Stimulated activated CD8-positive, alpha-beta memory T cell treated with anti-CD3 and anti-CD28 coated beads, Interleukin-4, amount 100 ng/mL, for 4 hours (primary cell): ENCODE measurements at places on chromosomes 11 and 22.

DNA sequence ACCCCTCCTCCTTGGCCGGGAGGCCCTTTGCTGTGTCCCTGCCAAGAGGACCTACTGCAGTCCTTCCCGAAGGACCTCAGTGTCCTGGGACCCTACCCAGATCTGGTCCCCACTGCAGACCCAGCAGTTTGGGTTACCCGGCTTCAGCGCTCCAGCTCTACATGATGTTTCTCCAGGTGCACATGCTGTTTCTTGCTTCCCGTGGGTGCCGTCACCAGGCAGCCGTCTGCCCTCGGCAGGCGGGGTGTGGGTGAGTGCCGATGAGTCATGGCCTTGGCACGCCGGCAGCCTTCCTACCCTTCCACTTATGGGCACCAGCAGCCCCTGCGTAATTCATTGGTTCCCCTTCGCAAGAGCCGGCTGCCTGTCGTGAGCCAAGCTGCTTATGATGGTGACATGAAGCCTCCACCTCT is 101.8 kb downstream of the BCR start:
- DNase-seq, result no peak

DNA sequence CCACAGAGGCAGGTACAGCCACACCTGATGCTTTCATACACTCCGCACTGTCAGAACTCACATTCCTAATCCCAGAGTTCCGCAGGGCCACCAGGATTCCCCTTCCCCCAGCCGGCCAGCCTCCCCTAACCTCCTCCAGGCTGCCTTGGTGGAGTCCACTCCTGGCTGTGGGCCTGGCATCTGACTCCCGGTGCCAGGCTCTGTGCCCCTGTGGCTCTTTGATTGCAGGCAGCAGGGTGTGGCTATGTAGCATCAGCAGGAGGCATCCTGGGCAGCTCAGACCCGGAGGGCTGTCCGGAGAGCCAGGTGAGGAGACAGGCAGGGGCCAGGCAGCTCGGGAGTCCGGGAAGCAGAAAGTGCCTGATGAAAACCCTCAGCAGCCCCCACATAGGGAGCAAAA is 1432.9 kb downstream of the BRD1 start:
- DNase-seq, result no peak

- no peak for DNase-seq
Observed at GRCh38 chr11:27291302-27291889, 71.6 kb downstream of the CCDC34 start.

- DNase-seq, result no peak
Observed at GRCh38 chr11:123357353-123357989, 72.6 kb upstream of the GRAMD1B start.

DNA sequence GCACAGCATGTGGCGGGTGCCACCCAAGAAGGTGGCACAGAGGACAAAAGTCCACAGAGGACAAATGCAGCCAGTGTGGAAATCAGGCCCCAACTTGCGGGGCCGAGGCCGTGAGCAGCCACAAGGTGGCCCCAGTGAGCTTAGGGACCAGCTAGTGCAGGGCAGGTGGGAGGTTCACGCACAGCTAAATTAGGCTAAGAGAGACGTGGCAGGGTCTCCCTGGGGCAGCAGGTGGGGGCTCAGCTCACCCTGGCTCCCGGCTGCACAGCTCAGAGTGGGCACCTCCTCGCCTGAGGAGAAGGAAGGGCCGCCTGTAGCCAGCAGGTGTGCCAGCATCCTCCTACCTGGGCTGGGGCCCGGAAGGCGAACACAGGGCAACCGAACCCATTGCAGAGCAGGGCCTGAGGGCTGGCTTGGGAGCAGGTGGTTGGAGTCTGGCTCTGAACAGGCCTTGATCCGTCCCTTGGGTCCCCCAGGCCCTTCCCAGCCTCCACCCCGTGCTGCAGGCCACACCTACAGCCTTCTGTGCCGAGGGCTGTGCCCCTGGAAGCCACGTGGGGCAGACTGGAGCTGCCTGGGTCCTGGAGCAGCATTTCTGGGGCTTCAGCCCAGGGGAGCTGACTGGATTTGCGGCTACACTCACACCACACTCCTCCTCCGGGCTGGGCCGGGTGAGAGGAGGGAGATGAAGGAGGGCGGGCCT is 26.1 kb upstream of the CELSR1 start:
- DNase-seq, result peak; percentile 43

GRCh38 chr11:75470476-75471080 is 37.6 kb upstream of the KLHL35 start:
- DNase-seq, result no peak

DNA sequence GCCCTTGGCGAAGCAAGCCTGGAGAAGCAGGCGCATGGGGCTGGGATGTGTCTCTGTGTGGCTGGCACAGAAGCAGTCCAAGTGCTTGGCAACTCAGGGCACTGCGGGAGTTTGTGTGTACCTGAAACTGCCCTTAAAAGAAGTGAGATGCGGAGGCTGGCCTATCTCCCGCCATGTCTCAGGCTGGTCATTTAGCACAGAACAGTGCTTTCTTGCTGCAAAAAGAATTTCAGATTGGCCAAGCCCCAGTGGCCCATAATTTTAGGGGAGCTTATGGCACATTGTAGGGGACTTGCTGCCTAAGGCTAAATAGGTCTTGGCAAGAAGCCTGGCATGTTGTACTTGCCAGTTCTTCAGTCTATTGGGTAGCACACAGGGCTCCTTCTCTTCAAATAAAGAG is 16.4 kb downstream of the EHF start:
- no peak for DNase-seq

DNA sequence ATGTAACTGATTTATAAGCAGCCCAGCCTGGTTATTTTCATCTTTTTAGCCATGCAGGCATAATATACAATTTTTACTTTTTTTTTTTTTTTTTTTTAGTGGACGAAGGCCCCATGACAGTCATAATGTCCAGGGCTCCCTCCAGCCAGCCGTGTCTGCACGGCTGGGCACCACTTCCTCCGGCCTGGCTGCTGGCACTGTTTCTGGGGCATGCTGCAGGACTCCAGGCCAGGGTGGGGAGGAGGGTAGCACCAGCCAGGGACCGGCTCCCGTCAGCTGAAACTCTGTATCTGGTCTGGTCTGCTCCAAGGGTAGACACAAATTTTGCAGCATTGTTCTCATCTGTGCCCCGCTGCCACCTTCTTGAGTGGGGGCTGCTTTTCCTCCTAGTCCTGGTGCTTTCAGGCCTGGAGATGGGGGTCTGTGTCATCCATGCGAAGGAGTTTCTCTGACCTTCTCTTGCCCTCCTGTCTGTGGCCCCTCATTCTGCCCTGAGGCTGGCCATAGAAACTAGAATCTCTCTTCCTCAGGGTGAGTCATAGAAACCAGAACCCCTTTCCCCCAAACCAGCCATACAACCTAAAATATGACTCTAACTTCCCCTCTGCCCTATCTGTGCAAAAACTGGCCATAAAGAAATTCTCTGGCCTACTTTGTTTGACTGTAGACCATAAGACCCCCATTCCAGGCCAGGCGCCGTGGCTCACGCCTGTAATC is 9.2 kb upstream of the RRP7A start:
- DNase-seq, result no peak

- no peak for DNase-seq
Observed at GRCh38 chr11:62443390-62444235, 24.8 kb downstream of the SCGB1A1 start.

DNA sequence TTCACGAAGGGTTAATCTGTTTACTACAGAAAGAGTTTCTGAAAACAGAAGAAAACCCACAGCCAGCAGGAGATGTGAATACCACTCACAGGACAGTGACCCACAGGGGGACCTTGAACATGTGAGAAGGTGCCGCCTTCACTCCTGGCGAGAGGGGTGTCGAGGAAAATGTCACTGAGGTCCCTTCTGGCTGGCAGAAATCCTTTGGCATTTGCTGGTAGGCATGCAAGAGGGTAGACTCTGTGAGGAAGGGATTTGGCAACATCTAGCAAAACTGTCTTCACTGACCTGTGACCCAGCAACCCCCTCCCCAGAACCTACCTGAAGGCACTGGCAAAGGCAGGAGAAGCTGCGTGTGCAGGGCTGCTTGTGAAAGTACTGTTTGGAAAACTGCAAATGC is 8.6 kb downstream of the KCNQ1 start:
- no peak for DNase-seq

GRCh38 chr11:66883016-66883965 is 26.4 kb downstream of the LRFN4 start:
- no peak for DNase-seq

GRCh38 chr11:124745835-124746620 is 6.0 kb downstream of the VSIG2 start:
- DNase-seq, result no peak

GRCh38 chr11:79013509-79013908 is 427.3 kb downstream of the TENM4 start:
- DNase-seq, result no peak

DNA sequence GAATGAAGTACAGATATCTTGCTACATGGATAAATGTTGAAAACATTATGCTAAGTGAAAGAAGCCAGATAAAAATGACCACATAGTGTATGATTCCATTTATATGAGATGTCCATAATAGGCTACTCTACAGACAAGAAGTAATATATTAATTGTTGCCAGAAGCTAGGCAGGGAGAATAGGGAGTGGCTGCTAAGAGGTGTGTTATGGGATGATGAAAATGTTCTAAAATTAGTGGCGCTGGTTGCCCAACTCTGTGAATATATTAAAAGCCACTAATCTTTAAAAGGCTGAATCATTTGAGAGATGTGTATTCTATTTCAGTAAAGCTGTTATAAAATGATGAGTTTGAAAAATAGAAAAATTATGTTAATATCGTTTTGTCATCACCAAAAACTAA is 144.4 kb downstream of the NCAM1 start:
- no peak for DNase-seq

GRCh38 chr22:27437570-27437969 is 364.0 kb downstream of the MN1 start:
- no peak for DNase-seq

- no peak for DNase-seq
Observed at GRCh38 chr22:19574247-19574646, 50.0 kb upstream of the CLDN5 start.

- DNase-seq, result no peak
Observed at GRCh38 chr22:44884968-44885805, 124.6 kb downstream of the PHF21B start.

- DNase-seq, result no peak
Observed at GRCh38 chr11:33323421-33323820, 66.2 kb downstream of the HIPK3 start.

GRCh38 chr11:11984563-11984962 is 23.9 kb downstream of the DKK3 start:
- DNase-seq, result no peak

DNA sequence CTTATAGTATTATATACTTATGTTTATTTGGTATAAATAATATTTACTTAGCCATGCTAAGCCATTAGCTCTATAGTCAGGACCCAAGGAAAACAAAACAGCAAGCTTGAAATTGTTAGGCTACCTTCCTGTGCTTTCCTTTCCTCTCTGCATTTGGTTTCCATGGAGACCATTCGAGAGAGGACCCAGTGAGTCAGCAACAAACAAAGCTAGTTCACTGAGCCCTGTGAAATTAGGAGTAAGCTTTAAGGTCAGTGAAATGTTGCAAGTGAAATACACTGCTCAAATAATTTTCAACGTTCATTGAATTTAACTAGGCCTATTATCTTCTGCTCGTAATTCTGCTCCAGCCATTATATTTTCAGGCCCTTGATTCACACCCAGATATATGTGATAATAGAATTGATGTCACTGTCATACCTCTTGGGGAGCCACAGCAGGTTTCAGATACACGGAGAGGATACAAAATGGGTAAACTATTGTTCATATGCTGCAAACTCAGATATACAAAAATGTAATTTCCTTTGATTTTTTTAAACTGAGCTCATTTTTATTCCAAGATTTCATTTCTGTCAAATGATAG is 9.1 kb upstream of the OR10D3 start:
- no peak for DNase-seq

DNA sequence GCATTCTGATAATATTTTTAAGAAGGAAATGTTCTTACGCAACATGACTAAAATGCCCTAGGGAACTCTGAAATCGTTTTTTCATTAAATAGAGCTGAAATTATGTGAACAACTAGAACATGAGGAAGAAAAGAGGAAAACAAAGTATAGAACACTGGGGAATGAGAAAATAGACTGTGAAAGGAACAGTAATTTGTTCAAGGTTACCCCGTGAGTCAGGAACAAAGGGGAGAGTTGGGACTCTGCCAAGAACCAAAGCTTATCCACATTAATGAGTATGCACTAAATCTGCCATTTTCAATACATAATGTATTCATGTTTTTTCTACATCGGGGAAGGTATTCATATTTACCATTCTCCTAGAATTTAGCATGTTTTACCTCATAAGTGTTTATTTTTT is 961.8 kb upstream of the CCDC90B start:
- no peak for DNase-seq

DNA sequence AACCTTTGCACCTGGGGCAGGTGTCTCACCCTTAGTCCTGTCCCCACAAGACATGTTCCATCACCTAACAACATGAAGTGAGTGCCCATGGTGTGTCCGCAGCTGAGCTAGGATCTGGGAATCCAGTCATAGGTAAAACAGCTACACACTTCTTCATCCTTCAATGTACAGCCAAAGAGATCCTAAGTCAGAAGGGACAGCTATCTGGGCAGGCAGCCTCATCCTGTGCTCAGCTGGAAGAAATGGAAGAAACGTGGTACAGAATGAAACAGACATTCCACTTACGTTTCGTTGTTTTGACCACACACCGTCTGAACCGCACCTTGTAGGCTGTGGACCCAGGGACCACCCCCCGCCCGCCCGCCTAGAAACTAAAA is 30.8 kb downstream of the PDGFB start:
- no peak for DNase-seq

- no peak for DNase-seq
Observed at GRCh38 chr22:49149721-49150608, 677.7 kb downstream of the BRD1 start.

DNA sequence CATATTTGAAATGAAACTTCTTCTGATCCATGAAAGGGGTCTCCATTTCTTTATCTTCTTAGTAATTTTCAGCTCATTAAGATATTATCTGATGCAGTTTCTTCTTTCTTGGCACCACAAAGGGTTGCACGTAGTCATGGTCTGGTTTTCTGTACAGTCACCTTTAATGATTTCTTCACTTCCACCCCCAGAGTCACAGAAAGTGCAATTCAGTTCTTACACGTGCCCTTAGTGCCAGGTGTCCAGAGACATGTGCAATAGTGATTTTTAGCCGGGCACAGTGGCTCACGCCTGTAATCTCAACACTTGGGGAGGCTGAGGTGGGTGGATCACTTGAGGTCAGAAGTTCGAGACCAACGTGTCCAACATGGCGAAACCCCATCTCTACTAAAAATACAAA is 202.8 kb upstream of the MTNR1B start:
- DNase-seq, result no peak

GRCh38 chr11:126282736-126283591 is at the start of gene TIRAP:
TIRAP (plus strand) TSS chr11:126283093; CDS start chr11:126290895, 7,802 bp downstream.
- DNase-seq, result no peak

- no peak for DNase-seq
Observed at GRCh38 chr22:26847816-26848215, 190.4 kb downstream of the MIAT start.

- DNase-seq, result no peak
Observed at GRCh38 chr11:1484695-1485503, 1.7 kb downstream of the MOB2 start.

DNA sequence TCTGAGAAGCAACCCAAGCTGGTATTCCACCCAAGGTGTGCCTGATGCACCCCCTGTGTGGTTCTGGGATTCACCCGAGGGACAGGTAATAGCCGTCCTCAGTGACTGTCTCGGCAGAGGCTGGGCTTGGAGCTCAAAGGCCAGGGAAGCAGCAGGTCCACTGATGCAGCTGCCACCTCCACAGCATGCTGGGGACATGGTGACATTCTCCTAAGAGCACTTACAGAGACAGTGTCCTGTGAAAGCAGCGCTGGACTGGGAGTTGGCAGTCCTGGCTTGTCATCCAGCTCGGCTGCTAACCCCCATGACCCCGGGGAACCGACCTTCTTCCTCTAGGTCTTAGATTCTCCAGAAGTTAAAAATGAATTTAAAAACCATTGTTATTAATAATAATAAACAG is 72.8 kb downstream of the RPUSD4 start:
- no peak for DNase-seq
